ENCODE measurements at places on chromosomes 3 and 15.

DNA sequence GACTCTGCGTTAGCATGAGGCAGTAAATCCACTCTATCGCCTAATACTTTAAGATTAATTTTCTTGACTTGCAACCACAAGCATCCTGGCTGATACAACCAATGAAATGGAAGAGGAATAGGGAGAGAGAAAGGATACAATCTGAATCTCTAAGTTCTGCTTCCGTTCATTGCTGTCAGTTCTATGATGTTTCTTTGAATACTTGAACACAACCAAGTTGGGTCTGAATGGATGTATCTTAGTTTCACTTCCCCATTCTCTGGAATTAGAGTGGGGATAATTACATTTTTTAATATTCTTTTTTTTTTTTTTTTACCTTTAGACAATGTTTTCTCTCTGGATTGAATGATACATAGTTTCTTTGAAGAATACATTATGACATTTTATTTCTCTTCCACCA lies 22.9 kb downstream of the PDE8A start:
- DNase-seq = no peak

GRCh38 chr15:60462027-60462426 lies 16.9 kb downstream of the ICE2 start:
- DNase-seq = no peak

- peak; percentile 71 for DNase-seq
Measured at GRCh38 chr3:32176989-32177701, 61.3 kb upstream of the CMTM8 start.

GRCh38 chr3:6578526-6578925 lies 282.4 kb upstream of the GRM7 start:
- no peak for DNase-seq

DNA sequence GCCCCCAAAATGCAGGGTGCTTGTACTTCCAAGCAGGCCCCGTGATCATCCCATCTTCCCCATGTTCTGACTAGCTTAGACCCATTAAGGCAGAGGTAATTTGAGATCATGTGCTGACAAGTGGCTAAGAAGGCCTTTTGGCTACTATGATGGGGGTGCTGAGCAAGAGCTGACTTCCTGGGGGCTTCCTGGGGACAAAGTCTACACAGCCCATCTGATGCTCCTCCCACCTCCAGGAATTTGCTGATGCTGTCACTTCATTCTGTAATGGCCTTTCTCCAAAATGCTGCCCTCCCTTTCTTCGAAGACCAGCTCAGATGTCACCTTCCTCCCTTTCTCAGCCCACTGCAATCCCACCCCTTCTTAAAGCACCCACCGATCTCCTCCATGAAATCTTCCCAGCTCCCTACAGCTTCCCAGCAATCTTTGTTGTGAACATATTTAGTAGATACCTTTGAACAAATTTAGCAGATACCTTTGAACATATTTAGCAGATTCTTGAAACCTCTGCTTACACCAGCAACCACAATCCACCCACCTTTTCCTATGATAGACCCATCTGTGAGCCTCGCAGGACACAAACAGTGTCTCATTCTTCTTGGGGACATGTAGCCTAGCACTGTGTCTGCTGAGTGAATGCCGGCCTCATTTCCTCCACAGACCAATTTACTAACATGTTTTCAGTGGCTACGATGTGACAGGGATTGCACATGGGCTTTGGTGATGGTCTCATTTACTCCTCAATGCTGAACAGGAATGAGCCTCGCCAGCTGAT lies 223.3 kb downstream of the EPHB1 start:
- no peak for DNase-seq

DNA sequence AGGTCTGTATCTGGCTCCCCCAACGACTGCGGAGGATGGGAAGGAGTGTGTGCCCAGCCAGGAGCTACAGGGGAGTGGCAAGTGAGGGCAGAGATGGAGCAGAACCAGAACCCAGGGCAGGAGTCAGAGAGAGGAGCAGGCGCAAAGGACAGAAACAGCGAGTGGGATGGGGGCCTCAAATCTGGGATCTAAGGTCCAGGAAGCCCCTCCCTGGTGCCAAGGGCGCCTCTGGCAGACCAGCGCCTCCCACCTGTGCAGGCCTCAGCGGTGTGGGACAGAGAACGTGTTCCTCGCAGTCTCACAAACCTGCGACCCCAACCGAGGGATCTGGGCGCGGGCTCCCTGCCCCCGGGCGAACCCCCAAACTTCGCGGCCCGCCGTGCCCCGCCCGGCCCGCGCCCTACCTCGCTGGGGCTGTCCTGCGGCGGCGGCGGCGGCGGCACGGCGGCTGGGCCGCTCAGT lies 301 bp downstream of the PCBP4 start:
- no peak for DNase-seq

DNA sequence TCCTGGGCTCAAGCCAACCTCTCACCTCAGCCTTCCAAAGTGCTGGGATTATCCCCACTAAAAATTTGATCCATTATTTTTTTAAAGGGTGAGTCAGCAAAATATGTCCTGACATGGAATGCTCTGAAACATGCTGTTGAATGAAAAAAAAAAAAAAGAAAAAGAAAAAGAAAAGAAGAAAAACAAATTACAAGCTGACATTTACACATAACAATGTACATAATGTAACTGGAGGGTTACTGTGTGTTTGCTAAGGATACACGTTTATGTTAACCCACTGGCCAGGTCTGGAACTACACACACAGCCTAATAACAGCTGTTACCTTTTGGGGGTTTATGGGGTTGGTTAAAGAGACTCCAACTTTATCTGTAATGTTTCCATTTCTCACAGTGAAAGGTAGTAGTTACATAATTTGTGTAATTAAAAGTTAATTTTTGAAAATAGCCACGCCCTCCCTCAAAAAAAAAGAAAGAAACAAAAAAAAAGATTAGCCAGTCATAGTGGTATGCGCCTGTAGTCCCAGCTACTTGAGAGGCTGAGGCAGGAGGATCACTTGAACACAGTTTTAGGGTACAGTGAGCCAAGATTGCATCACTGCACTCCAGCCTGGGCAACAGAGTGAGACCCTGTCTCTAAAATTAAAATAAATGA lies 3.1 kb upstream of the MESP2 start:
- no peak for DNase-seq
